ENCODE measurements at places on chromosomes 16 and 17.

GRCh38 chr16:66741950-66742808 lies 9.2 kb downstream of the DYNC1LI2 start:
- DNase-seq = no peak

DNA sequence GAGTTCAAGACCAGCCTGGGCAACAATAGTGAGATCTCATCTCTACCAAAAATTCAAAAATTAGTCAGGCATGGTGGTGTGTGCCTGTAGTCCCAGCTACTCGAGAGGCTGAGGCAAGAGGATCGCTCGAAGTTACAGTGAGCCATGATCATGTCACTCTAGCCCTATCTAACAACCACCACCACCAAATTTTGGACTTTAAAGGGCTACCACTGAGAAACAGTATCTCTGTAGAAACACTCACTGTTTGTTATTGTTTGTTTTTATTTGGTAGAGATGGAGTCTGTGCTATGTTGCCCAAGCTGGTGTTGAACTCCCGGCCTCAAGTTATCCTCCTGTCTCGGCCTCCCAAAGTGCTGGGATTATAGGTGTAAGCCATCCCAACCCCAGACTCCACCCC lies 1.3 kb upstream of the UBALD2 start:
- no peak for DNase-seq

DNA sequence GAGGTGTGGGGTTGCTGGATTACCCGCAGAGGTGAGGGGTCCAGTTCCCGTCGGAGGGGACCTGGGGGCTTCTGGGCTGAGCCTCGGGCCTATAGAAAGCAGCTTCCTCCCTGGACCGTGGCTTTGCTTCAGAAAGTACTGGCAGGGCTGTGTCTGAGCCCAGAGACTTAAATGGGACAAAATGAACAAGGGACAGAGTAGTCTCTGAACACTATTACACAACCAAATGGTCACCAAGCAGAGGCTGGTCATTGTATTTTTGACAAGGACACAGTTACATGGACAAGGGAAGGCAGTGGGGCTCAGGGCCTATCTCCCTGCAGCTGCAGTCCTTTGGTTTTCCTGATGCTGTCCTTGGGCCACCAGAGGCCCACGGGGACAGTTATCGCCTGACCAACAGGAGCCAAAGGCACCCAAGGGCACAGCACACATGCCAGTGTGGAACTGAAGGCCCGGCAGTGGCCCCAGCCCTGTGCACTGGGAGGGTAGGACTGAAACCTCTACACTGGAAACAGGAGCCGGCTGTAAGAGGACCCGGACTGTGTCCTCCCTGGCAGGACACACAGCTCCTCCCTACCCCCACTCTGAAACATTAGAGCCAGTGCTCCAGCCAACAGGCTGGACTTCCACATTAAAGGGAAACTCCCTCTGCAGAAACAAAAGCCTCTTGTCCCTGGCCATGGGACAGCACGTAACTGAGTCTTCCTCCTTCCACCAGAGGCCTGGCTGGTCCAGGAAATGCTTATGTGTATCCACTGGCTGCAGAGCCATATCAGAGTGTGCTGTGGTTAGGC lies 26.0 kb upstream of the ERN1 start:
- no peak for DNase-seq

DNA sequence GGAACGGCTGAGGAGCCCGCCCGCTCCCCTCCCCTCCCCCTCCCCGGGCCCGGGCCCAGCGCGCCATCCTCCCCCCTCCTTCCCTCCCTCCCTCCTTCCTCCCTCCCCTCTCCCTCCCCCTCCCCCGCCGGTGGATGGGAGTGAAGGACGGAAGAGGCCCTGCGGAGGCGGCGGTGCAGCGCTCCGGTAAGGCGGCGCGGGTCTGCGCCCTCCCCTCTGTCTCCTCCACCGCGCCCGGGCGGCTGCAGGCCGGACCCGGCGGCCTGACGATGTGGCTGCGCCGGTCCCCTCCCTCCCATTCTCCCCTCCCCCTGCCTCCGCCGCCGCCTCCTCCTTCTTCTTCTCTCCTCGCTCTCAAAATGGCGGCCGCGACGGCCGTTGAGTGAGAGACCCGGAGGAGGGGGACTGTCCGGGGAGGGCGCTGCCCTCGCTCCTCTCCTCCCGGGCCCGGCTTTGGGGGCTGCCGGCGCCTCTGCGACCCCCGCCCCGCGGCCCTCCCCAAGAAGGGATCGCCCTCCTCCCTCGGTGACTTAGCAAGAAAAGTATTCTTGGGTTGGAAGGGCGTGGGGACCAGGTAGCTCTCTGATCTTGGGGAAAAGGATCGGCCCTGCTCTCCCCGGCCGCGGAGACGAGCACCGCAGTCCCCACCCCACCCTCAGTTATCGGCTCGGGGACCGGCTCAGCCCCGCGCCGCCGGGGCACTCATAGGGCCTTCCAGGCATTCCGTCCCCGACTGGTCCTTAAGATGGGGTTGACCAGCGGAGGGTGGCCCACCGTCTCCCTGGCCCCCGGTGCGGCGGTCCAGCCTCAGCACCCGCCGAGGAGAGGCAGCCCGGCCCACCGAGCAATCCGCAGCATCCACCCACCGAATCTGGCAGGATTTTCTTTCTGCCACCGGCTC lies 617 bp downstream of the PAFAH1B1 start:
- peak; percentile 82 for DNase-seq

- DNase-seq = no peak
These were observed 136.2 kb upstream of the SALL1 start for GRCh38 chr16:51287121-51287755.

DNA sequence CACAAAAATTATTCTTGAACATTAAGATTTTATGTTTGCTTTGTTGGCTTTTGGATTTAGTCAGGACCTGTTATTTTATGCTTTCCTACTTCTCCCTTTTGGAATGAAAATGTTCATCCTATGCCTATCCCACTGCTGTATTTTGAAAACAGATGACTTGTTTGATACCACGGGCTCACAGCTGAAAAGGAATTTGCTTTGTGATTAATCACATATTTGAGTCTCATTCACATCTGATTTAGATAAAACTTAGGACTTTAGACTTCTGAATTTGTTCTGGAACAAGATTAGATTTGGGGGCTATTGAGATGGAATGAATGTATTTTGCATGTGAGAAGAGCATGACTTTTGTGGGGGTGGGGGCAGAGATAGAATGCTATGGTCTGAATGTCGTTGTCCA lies 1012.6 kb downstream of the CDH11 start:
- no peak for DNase-seq

- DNase-seq = no peak
These were observed 25.1 kb downstream of the CD300LG start for GRCh38 chr17:43871946-43872690.

DNA sequence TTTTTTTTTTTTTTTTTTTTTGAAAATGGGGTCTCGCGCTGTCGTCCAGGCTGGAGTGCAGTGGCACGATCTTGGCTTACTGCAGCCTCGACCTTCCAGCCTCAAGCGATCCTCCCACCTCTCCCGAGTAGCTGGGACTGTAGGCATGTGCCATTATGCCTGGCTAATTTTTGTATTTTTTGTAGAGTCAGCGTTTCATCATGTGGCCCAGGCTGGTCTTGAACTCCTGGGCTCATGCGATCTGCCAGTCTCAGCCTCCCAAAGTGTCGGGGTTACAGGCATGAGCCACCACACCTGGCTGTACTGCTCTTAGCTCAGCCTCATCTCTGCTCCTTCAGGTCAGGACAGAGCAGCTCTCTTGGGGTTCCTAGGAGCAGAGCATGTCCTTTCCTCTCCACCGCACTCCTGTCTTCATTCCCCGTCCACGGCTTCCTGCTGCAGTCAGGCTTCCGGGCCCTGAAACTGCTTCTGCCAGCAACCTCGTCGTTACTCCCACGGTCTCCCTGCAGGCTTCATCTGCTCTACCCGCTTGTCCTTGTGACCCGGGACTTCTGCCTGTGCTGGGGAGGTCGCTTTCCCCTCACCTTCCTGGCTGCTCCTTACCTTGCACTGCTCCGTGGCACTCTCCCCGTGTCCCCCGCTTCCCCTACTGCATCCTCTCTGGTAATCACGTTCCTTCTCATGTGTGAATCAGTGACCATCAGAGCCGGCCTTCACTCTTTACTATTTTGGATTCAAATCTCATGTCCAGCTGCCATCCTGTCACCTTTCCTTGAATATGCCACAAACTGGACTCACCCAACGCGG lies 38.0 kb downstream of the PRMT7 start:
- no peak for DNase-seq

- DNase-seq = peak; percentile 68
These were observed 664 bp upstream of the BCL6B start for GRCh38 chr17:7021993-7022778.

GRCh38 chr16:89478576-89479221 lies 11.7 kb downstream of the ANKRD11 start:
- no peak for DNase-seq

DNA sequence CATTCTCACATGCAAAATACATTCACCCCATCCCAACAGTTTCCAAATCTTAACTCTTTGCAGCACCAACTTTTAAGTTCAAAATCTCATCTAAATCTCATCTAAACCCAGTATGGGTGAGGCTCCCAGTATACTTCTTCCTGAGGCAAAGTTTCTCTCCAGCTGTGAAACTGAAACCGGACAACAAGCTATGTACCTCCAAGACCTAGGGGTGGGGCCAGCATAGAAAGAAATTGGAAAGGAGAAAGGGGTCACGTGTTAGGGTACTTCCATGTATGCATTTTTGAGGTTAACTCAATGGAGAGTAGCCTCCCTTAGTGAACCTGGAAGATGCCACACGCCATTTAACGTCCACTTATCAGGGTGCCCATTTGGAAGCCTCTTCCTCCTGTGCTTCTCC lies 23.9 kb upstream of the LRRC75A start:
- DNase-seq = no peak

- DNase-seq = no peak
These were observed 11.6 kb downstream of the ZSCAN10 start for GRCh38 chr16:3087243-3088235.

DNA sequence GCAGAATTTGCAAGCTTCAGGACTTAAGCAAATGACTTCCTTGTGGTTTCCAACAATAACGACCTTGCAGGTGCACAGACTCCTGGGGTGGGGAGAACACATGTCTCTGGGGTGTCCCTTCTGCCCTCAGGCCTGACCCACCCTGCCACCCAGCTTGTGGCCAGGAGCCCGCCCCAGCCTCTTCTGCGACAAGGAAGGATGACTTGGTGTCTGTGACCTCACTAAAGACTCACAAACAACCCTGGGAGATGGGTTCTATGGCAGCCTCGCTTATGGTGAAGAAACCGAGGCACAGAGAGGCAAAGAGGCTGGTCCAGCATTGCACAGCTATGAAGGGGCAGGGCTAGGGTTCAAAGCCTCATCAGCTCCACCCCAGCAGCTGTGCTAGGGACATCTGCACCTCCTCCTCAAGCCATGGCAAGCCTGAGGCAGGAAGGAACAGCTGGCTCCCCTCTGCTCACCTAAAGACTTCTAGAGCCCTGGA lies 2.6 kb downstream of the ATP2A3 start:
- no peak for DNase-seq

GRCh38 chr17:65656390-65657250 lies 95.2 kb upstream of the AXIN2 start:
- DNase-seq = no peak

- DNase-seq = no peak
These were observed 5.3 kb upstream of the MKS1 start for GRCh38 chr17:58224315-58224714.

DNA sequence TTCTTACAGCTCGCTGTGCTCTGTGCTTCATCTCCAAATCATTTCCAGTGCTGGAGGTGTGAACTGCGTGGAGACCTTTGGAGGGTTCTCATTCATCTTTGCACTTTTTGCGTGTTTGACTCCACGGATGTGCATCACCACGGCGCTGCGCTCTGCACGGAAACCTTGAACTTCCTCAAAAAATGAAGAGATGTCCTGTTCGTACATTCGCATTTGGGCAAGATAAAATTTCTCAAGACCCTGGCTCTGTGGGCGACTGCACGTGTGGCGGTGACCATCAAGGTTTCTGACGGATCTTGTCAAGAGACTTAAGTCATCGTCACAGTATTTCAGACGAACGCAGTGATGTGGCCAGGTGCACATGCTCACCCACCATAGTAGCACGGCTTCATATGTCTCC lies 10.3 kb upstream of the PVALEF start:
- DNase-seq = no peak

- no peak for DNase-seq
These were observed 17.9 kb upstream of the COL1A1 start for GRCh38 chr17:50219342-50219741.

GRCh38 chr17:78599419-78599818 lies 22.2 kb upstream of the DNAH17 start:
- no peak for DNase-seq

DNA sequence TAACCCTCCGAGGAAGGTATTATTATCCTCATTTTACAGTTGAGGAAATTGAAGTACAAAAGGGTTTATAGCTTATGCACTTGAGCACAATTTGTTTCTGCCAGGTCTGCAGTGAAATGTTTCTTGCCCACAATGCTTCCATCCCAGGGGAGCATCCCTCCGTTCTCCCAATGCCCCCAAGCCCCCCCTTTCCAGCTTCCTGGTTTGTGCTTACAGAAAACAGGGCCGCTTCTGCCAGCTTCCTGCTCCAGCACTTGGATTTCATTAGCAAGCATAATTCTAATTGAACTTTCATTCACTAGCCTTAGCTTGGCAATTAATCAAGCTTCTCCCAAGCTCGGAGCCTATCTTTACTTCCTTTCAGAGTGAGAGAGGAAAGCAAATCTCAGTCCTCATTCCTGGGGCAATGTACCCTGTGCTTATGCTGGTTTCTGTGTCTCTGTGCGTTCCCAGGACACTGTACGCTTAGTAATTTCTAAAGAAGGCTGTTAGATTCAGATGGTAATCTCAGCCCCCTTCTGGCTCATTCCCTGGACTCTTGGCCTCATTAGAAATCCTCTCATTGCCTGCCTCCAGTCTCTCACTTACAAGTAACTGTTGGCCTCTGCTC lies 141.6 kb downstream of the HS3ST2 start:
- DNase-seq = no peak

DNA sequence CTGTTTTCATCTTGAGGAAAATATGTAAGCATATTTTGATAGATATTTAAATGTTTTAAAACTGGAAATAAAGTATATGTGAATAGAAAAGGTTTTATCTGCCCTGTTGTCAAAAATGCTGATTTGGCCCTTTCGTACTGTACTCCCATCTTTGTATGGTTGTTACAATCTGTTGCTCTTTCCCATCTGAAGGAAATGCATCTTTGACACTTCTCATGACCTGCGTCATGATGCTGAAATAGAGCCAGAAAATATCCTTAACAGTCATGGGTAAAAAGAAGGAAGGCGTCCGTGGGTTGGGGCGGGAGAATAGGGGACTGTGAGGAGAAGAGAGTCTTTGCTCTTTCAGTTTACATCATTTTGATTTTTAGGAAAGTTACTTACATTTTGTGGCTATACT lies 327.7 kb downstream of the BCAS3 start:
- DNase-seq = no peak

DNA sequence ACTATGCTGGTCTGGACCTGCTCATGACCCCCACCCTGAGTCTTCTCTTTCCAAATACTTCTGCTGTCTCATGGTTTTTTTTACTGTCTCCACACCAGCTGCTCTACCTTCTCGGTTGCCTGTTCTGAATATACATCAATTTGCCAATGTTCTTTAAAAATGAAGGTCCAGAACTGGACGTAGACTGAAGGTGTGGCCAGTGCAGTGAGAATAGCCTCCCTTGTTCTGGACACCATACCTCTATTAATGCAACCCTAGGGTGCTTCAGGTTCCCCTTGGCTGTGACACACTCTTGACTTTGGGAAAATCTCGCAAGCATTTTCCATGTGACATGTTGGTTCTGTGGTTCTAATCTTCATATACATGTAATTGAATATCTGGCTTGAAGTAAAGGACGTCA lies 15.3 kb upstream of the IL21R start:
- DNase-seq = no peak

Measured in SK-N-DZ (cell line).